ENCODE measurements at places on chromosomes 7 and 10.

DNA sequence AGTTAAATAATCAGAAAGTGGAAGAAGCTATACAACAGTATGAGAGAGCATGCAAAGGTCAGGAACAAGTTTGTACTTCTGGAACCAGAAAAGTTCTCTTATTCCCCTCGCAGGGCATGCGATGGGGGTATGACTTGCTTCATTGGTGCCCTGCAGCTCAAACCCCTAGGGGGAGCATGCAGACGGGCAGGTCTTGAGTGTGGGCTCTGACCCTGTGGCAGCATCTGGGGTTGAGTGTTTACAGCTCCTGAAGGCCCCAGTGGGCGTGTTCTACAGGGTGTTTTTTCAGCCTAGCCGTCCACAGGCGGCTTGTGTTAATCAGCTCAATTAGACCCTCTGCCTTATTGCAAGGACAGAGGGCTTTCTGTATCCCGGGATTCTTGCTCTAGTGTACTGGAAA, 44.5 kb downstream of the KIF20B start:
- no peak for DNase-seq

GRCh38 chr10:120760253-120760652, 90.9 kb upstream of the WDR11 start:
- DNase-seq: no peak

GRCh38 chr10:130250127-130250526, 113.9 kb downstream of the GLRX3 start:
- DNase-seq: no peak

GRCh38 chr10:131825960-131826650, 74.7 kb upstream of the PPP2R2D start:
- no peak for DNase-seq

GRCh38 chr10:21532694-21533466, 1.2 kb upstream of the MLLT10 start:
- no peak for DNase-seq

DNA sequence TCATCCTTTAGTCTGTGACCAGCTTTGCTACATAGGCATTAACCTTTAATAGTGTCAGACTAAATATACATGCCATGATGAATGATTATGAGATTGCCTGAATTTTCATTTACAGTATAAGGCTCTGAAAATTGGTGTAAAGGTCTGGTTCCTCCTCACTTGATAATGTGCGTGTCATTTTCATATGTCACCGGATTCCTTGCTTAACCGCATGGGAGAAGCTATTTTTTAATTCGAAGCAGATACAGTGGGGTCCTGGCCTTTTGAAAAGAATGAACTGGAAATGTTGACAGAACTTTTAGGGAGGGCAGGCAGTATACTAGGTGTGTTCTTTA, 192.4 kb upstream of the SH2B2 start:
- DNase-seq: no peak
